ENCODE measurements at places on chromosomes 3 and 15. TPM values are rescaled to one million over a fixed set of nuclear protein-coding genes. Genes with fewer than 3 reads are reported as not detected.

The SLC4A7 gene
- 19.6 TPM for total RNA-seq

The ULK3 gene
- total RNA-seq = 97.0 TPM

The LRRIQ4 gene
- not detected for total RNA-seq

The IL20RB gene
- 3.4 TPM for total RNA-seq

The GOLGA8M gene
- not detected for total RNA-seq

Data from HT-29 (cell line).